RKO (cell line): ENCODE measurements at places on chromosomes 7 and 10.
A peak's percentile ranks its signal among the peaks of the same experiment; 100 is the strongest.

DNA sequence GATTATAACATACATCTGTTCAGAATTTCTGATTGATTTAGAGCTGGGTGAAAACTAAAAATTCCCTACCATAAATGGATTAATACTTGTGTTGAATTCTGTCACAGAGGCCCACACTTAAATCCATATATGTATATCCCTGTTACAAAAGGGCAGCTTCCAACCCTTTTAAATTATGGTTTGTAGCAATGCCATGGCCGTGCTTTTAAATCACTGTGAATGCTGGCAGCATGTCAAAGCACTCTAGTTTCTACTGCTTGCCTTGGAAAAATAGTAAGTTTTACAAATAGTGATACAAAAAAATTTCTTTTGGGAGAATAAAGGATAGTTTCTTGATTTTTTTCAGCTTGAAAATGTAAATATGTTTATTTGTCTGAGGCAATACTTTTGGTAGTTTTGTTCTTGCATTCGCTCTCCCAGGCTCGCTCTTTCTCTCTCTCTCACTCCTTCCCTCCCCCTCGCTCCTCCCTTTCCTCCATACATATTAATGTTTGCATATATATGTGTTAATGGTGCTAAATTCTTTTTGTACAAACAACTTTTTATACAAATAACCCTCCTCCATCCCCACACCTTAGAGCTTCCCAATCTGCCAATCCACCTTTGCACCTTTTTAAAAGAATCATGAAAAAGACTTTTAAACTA is 29.8 kb downstream of the TES start:
- no peak for DNase-seq

DNA sequence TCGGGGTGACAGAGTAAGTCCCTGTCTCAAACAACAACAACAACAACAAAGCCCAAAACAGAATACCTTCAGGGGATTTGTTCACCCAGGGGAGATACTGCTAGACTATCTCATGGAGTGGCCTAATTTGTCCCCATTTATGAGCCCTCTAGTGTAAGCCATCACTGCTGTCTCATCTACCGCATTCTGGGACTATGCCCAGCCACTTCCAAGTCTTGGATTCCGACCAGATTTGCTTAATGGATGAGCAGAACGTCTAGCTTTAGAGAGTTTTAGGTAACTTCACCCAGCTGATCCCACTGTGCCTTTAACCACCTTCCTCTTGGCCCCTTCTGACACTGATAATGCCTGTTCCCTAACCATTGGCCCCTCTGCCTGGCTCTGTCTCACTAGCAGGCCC is 47.1 kb downstream of the PAPSS2 start:
- no peak for DNase-seq

DNA sequence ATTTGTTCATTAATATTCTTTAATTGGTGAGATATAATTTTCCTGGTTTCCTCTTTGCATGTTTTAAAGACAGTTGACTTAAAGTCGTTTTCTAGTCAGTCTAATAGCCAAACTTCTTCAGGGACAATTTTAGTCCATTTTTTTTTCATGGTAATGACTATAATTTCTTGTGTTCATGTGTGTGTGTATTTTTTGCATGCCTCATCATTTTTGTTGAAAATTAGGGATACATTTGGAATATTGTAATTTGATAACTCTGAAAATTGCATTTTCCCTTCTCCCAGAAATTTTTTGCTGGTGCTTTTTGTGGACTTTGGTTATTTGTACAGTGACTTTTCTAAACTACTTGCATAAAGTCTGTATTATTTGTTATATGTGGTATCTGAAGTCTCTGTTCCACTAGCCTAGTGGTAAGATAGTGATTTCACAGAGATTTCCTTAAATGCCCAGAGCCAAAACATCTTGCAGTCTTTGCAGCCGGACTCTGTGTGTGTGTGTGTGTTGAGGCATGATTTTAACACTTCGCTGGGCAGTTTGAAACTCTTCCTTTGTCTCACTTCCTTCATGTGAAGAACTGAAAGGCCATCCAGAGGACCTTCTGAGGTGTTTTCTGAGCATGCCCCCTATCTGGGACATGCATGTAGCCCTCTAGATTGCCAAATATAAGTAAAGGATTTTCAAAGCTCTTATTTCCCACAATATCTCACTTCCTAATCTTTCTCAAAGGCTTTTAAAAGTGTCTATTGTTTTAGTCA is 40.9 kb upstream of the ZNF365 start:
- no peak for DNase-seq

DNA sequence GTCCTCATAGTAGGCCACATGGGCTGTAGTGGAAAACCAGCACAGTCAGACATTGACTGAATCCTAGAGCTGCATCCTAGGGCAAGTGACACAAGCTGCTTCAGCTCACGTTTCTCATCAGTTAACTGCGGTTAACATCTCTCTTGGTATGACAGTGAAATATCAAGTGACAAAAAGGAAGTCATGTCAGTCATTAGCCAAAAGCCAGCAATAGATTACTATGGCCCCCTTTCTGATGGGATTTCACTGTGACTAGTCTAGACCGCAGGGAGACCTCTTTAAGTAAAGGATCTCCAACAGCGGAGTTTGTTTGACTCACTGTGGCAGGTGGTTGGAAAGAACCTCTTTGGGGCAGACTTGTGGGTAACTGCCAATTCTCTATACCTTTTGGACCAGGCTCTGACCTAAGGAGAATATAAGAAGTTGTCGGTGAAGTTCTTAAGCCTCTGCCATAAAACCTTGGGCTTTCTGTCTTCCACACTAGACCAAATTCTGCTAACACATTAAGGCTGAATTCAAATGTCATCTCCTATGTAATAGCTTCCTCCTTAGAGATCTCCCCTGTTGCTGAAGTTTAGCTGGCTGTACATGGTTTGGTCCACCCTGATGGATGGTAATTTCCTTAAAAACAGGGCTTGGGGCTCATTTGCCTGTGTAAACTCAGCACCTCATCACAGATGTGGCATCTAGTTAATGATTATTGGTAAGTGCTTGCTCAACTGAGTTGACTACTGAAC is 115.3 kb downstream of the SGMS1 start:
- DNase-seq, result no peak

- no peak for DNase-seq
Observed at GRCh38 chr7:25726781-25727311, 425.2 kb upstream of the NFE2L3 start.

DNA sequence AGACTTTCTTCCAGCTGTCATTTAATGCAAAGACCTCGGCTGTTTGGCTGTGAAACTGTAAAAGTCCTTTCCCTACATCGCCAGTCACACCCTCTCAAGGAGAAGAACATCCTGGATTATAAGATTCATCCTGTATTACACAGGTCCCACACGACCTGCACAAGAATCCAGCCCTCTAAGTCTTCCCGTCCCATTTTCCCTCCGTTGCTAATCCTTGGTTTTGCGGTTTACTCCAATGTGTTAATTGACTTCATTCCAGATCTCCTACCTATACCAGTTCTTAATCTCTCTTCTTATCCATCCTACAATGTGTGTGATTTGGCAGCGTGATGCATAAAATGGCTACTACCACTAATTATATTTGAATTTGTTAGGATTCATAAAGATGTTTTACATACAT is 110.4 kb downstream of the COL28A1 start:
- no peak for DNase-seq

DNA sequence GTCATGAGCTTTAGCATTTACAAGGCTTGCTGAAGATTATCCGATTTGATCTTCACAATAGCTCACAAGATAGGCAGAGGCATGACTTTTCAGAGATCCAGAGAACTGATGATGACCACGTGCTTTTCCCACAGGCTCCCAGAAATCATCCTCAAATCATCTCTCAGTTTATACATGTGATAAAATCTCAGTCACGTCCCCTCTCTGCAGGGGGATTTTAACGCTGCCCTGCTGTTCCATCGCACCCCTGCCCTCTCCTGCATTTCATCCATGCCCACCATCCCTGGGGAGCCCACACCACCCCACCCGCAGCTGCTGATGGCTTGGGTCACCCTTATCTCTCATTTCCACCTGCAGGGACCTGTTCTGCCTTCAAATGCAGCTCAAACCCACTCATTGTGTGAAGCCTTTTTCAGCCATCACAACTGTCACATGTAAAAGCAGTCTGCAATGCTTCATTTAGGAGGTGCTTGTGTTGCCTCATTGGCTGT is 141.8 kb downstream of the DIP2C start:
- DNase-seq, result no peak

- DNase-seq, result no peak
Observed at GRCh38 chr10:113663908-113664307, at the start of gene NRAP. Gene NRAP (minus strand): TSS chr10:113664041. CDS start chr10:113663882, 159 bp downstream.

DNA sequence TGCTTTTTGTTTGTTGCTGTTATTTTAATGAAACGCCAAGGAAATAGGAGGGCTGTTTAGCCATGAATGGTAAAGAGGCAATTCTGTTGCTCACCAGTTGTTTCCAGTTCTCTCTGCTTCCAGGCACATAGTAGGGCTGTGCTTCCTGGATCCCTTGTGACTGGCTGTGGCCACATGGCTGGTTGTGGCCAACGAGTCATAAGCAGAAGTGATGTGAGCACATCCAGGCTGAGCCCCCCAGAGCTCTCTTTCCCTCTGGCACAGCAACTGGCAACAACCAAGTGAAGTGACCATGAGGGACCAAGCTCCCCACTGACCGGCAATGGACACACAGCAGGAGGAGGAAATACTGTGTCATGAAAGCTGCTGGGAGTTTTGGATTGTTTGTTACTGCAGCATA is 10.3 kb downstream of the GRID1 start:
- no peak for DNase-seq

GRCh38 chr10:43982250-43982649 is 333.6 kb upstream of the ZNF32 start:
- DNase-seq, result no peak

- DNase-seq, result no peak
Observed at GRCh38 chr10:74736029-74736428, 90.4 kb upstream of the KAT6B start.

DNA sequence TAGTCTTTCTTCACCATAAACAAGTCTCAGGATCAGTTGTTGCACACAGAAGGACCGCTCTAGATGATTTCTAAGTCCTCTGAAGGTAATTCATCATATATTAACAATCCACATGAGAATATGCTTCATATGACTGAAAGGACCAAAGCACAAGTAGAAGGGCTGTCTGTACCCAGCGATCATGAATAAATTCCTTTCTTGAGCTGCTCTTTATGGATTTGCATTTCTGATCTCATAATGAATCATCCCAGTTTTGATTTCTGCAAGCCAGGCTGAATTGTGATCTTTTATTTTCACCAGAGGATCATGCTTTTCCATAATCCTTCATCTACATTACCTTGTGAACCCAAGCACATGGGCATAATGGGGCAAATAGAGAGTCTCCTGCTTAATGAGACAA is 675.6 kb downstream of the MAGI2 start:
- peak; percentile 30 for DNase-seq

- no peak for DNase-seq
Observed at GRCh38 chr7:935164-935873, 19.2 kb downstream of the ADAP1 start.

GRCh38 chr10:119654540-119654939 is 3.4 kb downstream of the BAG3 start:
- DNase-seq, result peak; percentile 57

DNA sequence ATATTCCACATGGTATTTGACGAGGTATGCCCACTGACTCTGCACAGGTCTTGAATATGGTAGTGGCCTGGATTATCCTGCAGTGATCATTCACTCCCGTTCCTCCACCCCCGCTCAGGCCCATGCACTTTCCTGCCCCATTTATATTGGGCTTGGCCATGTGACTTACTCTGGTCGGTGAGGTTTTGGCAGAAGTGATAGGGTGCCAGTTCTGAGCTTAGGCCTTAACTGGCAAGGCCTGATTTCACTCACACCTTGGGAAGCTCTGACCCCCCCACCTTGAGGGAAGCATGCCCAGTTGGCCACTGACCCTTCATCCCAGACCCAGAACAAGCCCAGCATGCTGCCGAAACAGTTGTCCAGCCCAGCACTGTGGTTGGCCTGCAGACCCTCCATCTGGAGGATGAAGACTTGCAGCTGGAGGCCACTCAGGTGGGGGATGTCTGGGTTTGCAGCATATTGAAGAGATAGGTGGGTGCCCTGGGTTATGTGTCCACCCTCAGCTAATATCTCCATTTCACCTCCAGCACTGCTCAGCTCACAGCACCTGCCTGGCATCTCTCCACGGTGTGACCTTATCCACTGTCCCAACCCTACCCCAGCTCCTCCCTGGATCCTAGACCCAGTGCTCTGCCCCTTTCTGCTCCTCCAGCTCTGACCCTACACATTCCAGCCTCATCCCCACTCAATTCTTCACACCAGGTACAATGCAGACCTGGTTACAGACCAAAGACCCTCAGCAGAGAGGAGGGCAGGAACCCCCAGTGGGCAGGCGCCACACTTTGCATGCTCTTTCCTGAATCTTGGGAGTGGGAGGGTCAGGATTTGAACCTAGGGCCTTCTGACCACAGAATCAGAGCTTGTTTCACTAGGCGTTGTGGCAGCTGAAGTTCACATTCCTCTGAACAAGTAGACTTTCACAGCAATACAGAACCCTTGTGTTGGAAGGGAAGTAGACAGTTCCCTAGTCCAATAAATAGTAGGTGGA is 138.1 kb upstream of the CHST15 start:
- no peak for DNase-seq

DNA sequence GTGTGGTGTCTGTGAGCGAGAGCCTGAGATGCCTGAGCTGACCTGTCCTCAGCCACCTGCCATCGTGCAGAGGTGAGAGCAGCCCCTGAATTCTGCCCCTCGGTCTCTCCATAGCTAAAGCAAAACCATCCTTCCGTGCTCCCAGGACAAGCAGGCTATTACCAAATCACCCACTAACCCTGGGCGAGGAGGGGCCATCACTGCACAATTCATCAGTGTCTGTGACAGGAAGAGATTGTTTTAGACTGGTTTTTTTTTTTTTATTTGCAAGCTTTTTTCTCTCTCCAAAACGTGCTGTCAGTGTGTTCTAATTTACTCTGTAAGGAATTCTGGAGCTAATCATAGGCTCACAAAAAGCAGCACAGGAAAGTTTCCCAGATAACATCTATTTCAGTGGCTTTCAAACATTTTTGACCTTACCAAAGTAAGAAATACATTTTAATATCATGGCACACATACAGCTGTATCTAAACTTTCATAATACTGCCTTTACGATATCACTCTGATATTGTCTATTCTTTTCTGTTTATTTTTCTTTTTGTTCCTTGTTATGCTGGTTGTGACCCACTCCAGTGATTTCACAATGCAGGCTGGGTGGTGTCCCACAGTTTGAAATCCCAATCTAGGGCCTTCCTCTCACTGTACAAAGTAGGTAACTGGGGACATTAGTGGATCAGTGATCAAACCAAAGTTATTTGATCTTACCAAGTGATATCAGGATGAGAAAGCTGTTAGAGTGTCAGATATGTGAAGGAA is 62.8 kb downstream of the EGFR start:
- no peak for DNase-seq

DNA sequence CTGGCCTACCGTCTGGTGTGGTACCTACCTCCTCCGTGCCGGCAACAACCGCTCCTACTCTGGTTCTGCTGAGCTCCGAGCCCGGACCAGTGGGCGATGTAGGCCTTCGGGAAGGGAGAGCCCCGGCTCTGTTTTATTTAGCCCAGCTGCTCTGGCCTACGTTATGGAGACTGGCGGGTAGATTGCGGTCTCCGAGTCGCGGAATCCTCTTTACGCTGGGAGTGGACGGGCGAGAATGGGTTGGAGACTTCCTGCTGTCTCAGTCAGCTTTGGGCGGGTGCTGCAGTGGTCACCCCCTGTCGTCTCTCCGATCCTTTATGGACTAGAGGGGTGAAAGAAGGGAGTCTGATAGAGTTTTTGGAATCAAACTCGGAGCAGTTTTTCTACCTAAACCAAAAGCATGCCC is 406 bp downstream of the CBLL1 start:
- DNase-seq, result peak; percentile 71

GRCh38 chr7:41700044-41700471 is 2.8 kb downstream of the INHBA start:
- DNase-seq, result no peak

- DNase-seq, result no peak
Observed at GRCh38 chr7:84820481-84820880, 366.4 kb downstream of the SEMA3D start.
